ENCODE measurements at places on chromosomes 2 and 18. TPM values are rescaled to one million over a fixed set of nuclear protein-coding genes. Genes with fewer than 3 reads are reported as not detected.

DNA sequence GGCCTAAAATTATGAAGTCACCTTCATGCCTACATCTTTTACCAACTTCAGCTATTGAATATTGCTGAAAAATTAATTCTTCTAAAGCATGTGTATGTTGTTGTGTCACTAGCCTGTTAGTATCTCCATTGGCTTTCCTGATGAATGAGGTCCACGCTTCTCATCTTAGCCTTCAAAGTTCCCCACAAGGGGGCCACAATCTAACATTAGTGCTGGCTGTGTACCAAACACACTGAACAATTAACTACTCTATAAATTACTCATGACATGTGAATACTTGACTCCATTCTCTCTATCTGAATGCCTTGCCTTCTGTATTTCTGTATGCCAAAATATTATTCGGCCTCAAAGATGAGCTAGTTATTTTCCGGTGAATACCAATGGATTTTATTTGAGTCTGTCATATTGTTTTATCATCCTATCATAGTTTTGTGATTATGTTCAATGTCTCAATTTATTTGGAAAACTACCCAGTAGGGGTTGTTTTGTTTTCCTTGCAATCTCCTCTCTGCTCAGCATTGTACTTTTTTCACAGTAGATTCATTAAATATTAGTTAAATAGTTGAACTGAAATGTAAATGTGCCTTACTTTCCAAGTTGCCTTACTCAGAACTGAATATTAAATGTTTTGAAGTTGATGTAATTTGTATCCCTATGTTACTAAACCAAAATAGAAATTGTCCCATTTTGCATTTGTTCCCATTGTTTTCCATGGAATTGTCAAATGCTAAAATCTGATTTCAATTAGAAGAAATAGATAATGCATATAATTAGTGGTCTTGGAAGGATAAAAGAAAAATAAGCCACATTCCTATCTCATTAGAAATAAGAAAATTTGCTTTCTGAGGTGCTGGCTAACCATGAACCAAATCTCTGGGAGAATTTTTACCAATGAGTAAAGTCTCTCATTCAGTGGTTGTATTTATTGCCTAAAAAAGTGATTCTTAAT is 208.4 kb upstream of the COL3A1 start:
- DNase-seq, result peak; percentile 39

The LIMS3 gene
- not detected for total RNA-seq

DNA sequence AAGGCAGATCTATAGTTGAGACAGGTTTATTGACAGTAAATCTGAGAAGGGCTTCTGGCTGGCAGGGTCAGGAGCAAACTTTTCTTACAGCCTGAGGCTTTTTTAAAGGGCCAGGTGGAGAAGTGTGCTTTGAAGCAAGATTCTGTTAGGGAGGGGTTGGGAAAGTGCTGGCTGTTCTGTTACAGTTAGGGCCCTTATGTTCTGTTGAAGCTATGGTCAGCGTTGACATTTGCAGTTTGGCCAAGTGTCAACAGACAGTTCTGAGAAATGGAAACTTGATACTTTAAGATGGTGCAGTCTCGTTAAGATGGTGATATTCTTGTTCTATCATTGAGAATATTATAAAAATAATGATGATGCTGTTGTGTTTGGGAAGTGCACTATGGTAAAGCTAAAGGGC is 154.2 kb downstream of the RDH14 start:
- no peak for DNase-seq

The STARD6 gene
- total RNA-seq, result 0.96 TPM

GRCh38 chr2:216339456-216340279 is 32.6 kb downstream of the MARCHF4 start:
- DNase-seq, result peak; percentile 87

DNA sequence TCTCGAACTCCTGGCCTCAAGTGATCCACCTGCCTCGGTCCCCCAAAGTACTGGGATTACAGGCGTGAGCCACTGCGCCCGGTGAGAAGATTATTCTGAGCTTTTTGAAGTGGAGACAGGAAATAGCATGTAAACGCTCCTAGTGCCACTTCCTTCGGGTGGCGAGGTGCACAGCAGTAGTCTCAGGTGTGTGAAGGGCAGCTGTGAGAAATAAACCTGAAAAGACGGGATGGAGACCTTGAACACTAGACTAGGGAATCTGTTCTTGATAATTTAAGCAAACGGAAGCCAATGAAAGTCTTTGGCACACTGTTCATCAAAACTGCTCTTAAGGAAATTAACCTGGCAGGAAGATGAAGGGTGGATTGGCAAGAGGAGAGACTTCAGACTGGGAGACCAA is 439 bp upstream of the PLEKHH2 start:
- no peak for DNase-seq

The MBD5 gene
- total RNA-seq, result 84.5 TPM

GRCh38 chr2:182300608-182301007 is 126.2 kb downstream of the PDE1A start:
- DNase-seq, result no peak

All from umbilical cord (tissue), 2 donors.